ENCODE measurements at places on chromosomes 12 and 14. TPM values are rescaled to one million over a fixed set of nuclear protein-coding genes. Genes with fewer than 3 reads are reported as not detected.

Gene CNPY2
- 78.8 TPM for total RNA-seq

Gene AGAP2
- 0.19 TPM for total RNA-seq

Gene HHIPL1
- 5.7 TPM for total RNA-seq

Gene NUBPL
- 11.1 TPM for total RNA-seq

Gene RAD51B
- total RNA-seq = 12.6 TPM

Gene OR6C76
- not detected for total RNA-seq

Gene TAS2R19
- 6.0 TPM for total RNA-seq
